ENCODE measurements at places on chromosomes 3 and 15.

- DNase-seq, result no peak
These were observed 51.0 kb downstream of the FHIT start for GRCh38 chr3:61200270-61200669.

GRCh38 chr3:43014241-43014640, 35.1 kb downstream of the GASK1A start:
- DNase-seq, result no peak

GRCh38 chr15:65418596-65418995, 4.2 kb downstream of the IGDCC4 start:
- DNase-seq, result no peak

DNA sequence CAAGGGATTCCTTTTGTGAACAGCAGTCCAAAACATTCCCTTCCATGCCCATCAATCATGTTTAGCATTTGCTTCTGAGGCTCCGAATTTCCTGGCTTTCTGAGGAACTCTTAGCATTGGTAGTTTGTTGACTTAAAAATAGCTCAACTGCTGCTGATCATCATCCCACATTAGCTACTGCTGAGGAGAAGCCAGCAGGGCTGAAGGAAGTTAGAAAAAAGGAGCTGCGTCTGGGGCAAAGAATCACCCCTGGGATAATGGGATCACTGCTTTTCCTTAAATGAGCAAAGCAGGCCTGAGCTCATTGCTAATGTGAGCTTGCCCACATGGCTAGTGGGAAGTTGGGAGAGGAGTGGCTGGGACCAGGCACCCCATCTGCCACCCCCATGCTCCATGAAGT, 39.8 kb downstream of the CYP19A1 start:
- no peak for DNase-seq

DNA sequence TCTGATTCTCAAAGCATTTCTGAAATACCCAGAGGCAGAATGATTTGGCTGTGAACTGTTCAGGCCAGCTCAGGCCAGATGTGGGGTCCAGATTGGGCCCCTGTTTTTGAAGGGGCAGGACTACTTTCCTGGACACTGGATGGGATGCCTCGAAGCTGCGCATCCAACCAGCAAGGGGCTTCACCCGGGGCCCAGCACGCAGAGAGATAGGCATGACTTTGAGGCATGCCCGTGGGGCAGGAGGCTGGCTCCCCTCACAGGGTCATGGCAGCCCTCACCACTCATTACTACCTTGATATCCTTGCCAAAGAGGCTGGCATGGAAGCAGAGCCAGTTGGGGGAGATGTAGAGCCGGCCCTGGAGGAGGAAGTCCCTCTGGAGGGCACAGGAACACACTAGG, 30.1 kb downstream of the GRAMD2A start:
- DNase-seq, result no peak

DNA sequence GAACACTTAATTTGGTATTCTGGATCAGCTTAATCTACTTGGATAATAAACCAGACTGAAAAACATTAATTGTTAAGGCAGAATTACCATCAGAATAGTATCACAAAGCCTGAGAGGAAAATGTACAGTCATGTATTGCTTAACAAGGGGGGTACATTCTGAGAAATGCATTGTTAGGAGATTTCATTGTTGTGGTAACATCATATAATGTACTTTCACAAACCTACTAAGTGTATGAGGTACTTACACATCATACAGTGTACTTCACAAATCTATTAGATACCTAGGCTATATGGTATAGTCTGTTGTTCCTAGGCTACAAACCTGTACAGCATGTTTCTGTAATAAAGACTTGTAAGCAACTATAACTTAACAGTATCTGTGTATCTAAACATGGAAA, 68.2 kb downstream of the NBEAL2 start:
- DNase-seq, result no peak

- no peak for DNase-seq
These were observed 17.9 kb downstream of the GRIP2 start for GRCh38 chr3:14522129-14522691.

DNA sequence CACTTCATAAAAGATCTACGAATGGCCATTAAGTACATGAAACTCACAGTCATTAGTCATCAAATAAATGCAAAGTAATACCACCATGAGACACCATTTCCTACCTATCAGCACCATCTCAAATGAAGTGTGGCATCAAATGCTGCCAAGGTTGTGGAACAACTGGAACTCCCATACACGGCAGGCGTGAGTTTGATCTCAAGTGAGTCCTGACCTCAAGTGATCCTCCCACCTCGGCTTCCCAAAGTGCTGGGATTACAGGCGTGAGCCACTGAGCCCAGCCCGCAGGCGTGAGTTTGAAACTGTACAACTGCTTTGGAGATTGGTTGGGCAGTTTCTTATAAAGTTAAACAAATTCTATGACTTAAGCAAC, 28.8 kb upstream of the HDAC11 start:
- no peak for DNase-seq

DNA sequence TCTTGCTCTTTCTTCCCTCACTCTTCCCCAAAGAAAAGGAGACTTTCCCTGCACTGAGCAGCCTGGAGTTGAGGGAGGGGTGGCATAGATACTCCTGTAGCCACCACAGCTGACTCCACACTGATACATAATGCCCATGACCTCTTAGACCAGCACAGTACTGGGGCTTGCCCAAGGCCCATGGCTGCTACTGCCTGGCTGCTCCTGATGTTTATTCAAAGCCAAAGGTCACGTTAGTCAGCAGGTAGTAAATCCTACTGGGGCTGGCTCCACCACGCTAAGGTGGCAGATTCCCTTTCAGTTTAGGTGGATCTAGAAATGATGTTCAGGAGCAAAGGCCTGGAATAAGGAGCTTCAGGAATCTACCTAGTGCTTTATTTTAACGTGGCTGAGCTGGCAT, 212.7 kb downstream of the C3orf38 start:
- no peak for DNase-seq

DNA sequence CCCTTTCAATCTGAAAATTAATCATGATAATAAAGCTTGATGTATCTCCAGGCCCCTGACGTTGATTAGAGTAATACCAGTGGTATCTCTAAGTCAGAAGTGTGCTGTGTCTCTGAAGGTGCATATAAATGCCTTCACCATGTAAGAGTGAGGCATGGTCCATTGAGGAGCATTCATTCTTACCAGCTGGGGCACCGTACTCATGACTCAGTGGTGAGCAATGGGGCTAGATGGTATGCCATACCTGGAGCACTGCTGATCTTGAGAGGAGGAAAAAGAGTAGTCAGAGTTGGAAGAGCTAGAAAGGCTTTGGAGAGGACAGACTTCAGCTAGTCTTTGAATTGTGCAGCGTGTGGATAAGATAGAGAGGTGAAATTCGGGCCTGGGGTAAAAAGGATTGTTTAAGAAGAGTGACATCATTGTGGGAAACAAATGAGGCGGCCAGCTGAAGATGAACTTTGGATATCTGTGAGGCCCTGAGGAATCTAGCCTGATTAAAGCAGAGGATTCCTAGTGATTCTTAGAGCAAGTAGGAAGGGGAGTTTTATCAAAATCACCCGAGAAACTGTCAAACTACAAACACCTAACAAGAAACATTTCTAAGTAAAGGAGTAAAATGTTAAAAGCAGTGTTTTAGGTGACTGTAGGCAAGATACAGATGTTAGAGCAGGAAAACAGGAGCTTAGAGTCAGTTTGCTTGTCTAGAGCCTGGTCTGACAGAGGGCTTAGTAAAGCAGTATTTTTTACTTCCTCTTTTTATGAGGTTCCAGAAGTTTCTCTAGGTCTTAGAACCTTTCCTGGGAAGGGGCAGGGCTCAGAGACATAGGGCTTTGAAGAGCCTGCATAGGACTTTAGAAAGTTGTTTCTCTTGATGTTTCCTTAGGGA, 13.6 kb downstream of the TMOD3 start:
- no peak for DNase-seq

DNA sequence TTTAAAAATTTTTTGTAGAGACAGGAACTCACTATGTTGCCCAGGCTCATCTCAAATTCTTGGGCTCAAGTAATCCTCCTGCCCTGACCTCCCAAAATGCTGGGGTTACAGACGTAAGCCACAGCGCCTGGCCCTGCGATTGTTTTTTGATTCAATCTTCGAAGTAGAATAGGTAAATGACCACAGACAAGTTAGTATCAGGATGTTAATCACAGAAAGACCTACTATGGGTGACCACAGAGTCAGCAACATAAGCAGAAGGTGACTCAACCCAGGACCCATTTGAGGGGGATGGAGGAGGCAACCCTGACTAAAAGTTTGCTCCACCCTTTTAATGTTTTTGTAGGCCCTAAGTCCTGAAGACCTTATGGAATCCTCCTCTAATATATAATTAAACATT, 10.0 kb upstream of the USP3 start:
- DNase-seq, result no peak

GRCh38 chr3:182214416-182214815, 502.7 kb downstream of the SOX2 start:
- no peak for DNase-seq

- no peak for DNase-seq
These were observed 19.9 kb upstream of the C3orf62 start for GRCh38 chr3:49296781-49297411.

DNA sequence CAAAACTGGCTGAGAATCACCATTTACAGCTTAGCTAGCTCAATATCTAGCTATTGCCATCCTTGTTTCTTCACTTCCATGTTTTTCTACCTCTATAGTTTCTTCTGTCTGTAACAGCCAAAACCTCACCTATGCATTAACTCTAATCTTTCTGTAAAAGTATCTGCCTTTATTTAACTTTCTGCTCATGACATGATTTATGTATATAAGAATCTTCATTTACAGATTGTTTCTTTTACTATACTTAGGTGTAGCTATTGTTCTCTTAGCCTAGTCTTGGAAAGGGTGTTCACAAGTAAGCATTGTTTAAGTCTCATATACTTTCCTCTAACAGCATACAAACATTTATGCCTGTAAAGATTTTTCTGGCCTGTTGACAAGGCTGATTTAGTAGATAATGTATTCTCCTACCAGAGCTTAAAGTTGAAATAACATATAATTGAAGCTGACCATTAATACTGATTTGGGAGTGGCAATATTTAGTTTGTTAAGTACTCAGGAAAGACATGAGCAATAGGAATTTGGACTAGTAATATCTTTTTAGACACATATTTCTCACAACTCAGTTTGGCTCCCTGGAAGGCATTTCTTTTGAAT, 9.4 kb downstream of the FILIP1L start:
- no peak for DNase-seq

GRCh38 chr15:62953496-62954045, 89.0 kb upstream of the TPM1 start:
- no peak for DNase-seq

DNA sequence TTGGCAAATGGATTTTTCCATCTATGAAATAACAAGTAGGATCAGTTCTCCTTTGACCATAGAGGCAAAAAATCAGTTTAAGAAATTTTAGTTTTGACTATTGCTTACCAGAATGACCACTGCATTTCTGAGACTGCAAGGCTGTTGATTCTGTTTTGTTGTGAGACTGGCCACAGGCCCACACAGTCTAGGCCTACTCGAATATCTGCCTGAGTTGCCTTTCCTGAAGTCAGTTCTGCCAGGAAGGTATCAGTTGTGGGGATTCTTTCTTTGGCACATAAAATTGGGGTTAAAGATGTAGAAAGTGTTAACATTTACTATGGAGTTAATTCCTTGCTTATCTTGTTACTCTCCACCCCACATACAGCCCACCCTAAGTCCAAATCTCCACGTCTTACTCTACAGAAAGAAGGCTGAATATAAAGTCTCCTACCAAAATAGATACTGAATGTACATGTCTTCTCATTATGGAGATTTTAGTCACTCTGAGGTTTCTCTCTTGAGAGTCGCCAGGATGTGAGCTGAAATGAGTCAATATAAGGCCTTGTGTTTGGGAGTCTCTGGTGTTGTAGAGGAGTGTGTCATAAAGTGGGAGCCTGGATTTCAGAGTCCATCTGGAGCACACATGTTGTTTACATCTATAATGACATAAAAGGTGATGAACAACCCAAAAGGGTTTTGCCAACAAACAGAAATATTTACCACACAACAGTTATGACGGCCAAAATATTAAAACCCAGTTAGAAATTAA, 45.0 kb upstream of the WWTR1 start:
- DNase-seq, result no peak

DNA sequence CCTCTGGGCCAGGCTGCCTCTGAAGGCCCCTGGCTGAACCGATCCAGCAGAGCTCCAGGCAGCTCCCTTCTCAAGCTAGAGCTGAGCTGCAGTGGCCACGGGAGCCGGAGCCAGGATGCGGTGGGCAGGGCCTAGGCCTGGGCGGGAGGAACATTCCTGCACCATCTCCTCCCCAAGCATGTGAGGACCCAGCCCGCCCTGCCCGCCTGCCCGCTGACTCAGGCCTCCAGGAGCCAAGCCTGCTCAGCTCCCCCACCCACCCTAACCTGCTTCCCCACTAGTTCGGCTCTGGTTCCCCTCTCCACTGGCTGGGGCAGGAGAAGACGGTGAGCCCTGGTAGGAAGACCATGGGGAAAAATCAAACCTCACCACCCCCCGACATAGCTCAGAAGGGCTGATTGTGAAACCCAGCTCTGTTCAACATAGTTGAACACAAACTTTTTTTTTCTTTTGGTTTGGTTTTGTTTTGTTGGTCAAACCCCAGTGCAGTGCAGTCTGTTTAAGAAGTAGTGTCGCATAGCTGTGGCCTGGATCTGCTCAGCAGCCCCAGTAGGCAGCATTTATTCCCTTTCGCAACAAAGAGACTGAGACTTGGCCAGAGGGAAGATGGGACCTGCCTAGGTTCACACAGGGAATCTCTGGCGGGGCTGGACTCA, 13.5 kb downstream of the SNX33 start:
- no peak for DNase-seq

- no peak for DNase-seq
These were observed 1154.0 kb downstream of the IGSF11 start for GRCh38 chr3:117880638-117881037.

DNA sequence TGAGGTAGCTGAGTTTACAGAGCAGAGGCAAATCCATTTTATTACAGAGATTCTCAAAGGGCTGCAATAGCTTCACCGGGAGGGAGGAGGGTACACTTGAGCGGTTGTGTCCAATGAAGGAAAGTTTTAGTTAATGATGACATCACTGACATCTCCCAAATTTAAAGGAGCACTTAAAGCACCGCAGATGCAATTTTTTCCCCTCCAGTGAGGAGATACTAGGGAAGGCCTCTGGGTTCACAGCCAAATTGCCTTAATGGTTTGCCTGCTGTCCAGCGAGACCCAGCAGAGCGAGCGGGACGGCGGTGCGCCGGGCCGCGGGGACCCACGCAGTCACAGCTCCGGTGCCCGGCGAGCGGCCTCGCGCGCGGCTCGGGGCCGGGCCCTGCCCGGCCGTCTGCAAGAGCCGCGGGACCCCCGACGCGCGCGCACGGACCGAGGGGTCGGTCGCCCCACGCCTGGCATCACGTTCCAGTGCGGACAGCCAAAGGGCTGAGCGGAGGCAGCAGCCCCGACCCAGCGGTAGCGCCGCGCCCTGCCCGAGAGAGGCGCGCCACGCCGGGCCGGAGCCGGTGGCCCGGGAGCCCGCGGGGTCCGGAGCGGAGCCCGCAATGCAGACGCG, 160.5 kb upstream of the CHRNA7 start:
- DNase-seq, result no peak

- DNase-seq, result no peak
These were observed 424.1 kb upstream of the TPM1 start for GRCh38 chr15:62618432-62618831.

Measured in NCI-H187 treated with DMSO at 0.1 percent for 48 hours (cell line).